Osteoblast (primary cell): ENCODE measurements at places on chromosomes 1 and 21. TPM values are rescaled to one million over a fixed set of nuclear protein-coding genes. Genes with fewer than 3 reads are reported as not detected.
A peak's percentile ranks its signal among the peaks of the same experiment; 100 is the strongest.

GRCh38 chr1:150076066-150076465, 8.5 kb downstream of the VPS45 start:
- no peak overlapping the region for H3K27ac ChIP-seq
- DNase-seq: no peak

GRCh38 chr1:56429288-56429687, 150.1 kb downstream of the PLPP3 start:
- H3K4me1 ChIP-seq: no peaks in the 10 kb centered on the region
- no peak for DNase-seq
- no peak overlapping the region for H3K27ac ChIP-seq

DNA sequence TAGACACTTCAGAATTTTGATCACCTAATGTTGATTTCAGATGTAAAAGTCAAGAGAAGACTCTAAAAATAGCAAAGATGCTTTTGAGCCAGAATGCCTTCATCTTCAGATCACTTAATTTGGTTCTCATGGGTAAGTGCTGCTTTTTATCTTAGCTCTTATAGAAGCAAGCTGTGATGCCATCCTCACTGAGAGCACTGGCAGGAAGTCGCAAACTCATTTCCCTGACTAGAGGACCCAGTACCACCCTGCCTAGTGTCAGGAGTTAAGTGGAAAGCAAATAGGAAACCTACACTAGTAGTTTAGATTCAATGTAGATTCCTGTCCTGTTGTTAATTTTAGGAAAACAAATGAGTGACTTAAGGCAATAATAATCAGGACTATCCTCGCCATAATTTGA, 12.1 kb downstream of the IFNAR2 start:
- no peak overlapping the region for H3K27ac ChIP-seq
- peaks cover 8% of the 10 kb centered on the region for H3K36me3 ChIP-seq
- no peaks in the 10 kb centered on the region for H3K27me3 ChIP-seq
- H3K4me1 ChIP-seq: peaks cover 7% of the 10 kb centered on the region
- no peak for DNase-seq

Gene PTPRU
- 9.4 and 16.2 TPM in 2 replicates for total RNA-seq

Gene VAMP3
- total RNA-seq: 101 and 103 TPM in 2 replicates

GRCh38 chr1:225453797-225454648, 26.2 kb upstream of the LBR start:
- H3K27me3 ChIP-seq: no peaks in the 10 kb centered on the region
- H3K4me3 ChIP-seq: no peak overlapping the region
- no peak for DNase-seq
- no peaks in the 10 kb centered on the region for H3K36me3 ChIP-seq
- peaks cover 13% of the 10 kb centered on the region for H3K4me1 ChIP-seq

DNA sequence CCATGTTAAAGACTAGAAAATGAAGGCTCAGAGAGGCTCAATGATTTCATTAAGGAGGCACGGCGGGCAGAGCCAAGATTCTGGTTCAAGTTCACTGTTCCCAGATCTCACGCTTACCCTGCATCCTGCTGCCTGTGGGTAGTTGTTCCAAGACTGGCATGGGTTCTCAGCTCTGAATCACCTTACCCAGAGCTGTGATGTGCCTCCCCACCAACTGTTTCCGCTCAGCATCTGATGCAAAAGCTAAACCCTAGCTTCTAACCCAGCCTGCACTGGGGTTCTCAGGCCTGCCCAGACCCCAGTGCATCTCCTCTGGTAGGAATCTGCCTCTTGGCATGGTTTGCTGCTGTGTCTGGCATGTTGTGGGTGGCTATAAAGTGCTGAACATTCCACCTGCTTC, 11.8 kb downstream of the TNR start:
- no peak overlapping the region for H3K4me3 ChIP-seq
- no peaks in the 10 kb centered on the region for H3K36me3 ChIP-seq
- DNase-seq: no peak
- H3K27me3 ChIP-seq: no peaks in the 10 kb centered on the region
- no peak overlapping the region for H3K27ac ChIP-seq
- H3K4me1 ChIP-seq: no peaks in the 10 kb centered on the region

Gene A3GALT2
- under 0.01 TPM in 1 of 2 replicates, not detected in the other for total RNA-seq

Gene GNAT2
- total RNA-seq: 0.29 and 0.72 TPM in 2 replicates

Gene OPRD1
- not detected in 2 replicates for total RNA-seq

DNA sequence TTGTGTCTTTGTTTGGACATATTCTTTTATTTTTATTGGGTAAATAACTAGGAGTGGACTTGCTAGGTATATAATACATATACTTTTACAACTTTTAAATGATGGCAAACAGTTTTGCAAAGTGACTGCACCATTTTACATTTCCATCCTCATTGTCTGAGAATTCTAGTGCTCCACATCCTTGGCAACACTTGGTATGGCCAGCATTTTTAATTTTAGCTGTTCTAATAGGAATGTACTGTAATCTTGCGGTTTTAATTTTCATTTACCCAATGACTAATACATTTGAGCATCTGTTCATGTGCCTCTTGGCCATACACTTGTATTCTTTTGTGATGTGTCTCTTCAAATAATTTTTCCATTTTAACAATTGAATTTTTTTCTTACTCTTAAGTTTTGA, 37.0 kb upstream of the ATP6V1G3 start:
- peaks cover 7% of the 10 kb centered on the region for H3K4me1 ChIP-seq
- peak; percentile 86 for DNase-seq
- H3K27ac ChIP-seq: peak overlapping the region; percentile 53

DNA sequence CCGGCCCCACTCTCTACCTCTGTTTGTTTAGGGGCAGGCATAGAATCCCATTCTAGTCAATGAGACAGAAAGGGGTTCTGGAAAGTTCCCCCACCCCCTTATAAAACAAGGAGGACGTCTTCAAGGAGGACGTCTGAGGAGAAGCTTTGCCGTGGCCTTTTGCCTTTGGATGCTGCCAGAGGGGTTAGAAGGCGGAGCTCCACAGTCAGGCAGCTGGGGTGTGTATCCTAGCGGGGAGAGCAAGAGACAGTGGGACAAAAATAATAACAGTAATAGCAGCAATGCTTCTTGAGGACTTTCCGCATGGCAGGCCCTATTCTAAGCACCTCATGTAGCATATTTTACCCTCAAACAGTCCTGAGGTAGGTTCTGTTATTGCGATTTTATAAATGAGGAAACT, 48.2 kb upstream of the TENT5B start:
- H3K4me1 ChIP-seq: no peaks in the 10 kb centered on the region
- DNase-seq: no peak
- peaks cover 12% of the 10 kb centered on the region for H3K27me3 ChIP-seq
- no peak overlapping the region for H3K27ac ChIP-seq
- no peak overlapping the region for H3K4me3 ChIP-seq
